ENCODE measurements at places on chromosomes 2 and 18.

DNA sequence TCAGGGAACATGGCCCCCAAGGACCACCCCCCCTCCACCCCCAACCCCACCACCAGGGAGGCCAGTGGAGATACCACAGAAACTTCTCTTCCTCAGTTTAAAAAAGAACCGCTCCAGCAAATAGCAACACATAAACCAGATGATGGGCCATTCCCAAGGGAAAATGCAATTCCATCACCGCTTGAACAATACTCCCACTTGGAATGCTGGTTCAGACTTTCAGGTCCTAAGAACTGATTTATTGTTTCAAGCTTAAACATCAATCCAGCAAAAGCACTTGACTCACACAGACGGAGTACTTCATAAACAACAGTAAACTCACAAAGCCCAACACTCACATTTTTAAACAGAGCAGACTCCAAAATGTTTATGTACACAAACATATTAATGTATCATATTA lies 6.9 kb downstream of the HDAC4 start:
- DNase-seq = peak; percentile 84

GRCh38 chr2:212733273-212733672 lies 194.7 kb upstream of the ERBB4 start:
- DNase-seq = no peak

DNA sequence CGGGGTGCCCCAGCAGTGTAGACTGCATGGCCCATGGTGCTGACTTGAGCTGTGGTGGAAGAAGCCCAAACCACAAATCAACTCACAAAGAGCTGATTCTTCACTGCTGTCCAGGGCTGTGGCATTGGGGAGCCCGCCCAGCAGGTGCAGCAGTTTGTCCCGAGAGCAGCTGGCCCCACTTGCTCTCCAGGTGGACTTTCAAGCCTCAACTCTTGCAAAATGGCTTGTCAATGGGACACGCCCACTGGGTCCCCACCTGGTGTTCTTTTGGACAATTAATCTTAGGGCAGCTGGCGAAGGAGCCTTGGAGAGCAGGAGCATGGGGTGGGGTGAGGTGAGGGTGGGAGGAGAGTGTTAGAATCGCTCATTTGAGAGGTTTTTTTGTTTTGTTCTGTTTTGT lies 117.9 kb downstream of the MYCN start:
- no peak for DNase-seq

- peak; percentile 98 for DNase-seq
These were observed 96.2 kb downstream of the CABLES1 start for GRCh38 chr18:23231340-23232021.

DNA sequence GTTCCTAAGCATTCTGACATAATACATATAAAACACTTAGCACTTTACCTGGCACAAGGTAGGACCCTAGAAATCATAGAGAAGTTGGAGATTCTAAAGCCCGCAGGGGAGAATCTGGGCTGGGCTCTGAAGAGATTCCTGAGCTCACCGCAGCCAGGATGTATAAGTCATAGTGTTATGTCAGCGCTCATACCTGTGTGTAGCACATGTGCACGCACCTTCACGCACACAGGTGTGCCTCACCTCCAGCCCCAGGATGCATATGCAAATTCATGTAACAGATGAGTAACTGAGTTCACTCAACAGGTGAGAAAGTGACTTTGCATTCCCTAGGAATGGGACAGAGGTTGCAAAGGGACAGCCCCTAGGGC lies 7.9 kb upstream of the SDC1 start:
- DNase-seq = no peak

GRCh38 chr2:187453078-187453641 lies 5.1 kb upstream of the CALCRL start:
- peak; percentile 40 for DNase-seq

DNA sequence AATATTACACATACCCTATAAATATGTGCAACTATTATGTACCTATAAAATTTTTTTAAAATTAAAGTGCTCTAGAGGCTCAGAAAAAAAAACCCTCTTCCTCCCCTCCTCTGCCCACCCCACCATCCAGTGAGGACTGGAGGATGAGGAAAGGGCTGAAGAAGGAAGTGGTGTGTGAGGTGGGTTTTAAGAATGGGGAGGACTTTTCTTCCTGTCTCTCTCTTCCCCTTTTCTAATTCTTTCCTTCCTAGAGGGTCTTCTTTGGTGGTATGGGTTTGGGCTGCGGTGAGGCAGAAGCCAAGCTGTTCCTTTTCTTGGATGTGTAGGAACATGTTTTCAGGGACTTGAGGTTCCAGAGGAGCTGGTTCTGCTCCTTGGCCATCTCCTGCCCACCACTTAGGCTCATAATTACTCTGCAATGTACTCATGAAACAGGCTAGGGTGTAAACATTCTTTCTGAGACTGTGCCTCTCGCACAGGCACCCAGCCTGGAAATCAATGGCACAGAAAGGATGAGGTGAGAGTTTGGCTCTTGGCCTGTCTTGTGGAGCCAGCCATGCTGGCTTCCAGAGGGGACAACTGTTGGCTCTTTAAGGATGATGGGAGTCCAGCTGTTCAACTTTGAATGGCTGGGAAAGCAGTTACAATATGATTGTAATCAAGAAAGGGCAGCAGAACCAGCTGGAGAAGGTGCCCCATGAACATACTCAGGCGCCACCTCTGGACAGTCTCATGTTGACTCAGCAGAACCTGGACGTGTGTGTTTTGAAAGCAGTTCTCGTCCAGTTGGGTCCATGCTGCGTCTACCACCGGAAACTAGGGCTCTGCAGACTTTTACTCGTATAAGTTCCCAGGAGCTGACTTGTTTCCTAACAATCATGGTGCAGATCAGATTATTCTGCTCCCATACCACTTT lies 38.3 kb downstream of the IL1RL2 start:
- no peak for DNase-seq

DNA sequence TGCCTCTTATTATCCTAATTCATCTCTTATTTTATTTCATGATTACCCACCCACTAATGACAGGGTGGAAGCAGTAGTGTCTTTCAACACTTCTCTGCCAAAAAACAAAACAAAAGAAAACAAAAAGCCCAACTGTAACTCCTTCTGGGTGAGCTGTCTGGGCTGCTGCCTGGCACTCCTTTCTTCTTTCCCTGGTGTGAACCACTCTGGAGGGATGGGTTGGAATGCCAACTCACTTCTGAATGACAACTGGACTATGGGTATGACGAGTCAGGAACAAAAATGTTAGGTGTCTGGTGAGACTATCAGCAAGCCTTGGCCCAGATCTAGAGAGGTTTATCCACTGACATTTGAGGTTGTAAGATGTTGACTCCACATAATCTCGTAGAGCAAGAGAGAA lies 88.3 kb upstream of the ITGB6 start:
- no peak for DNase-seq

- DNase-seq = no peak
These were observed 7.8 kb downstream of the SOX11 start for GRCh38 chr2:5699963-5700362.

GRCh38 chr2:38907743-38908562 lies 18.3 kb downstream of the ARHGEF33 start:
- peak; percentile 11 for DNase-seq

DNA sequence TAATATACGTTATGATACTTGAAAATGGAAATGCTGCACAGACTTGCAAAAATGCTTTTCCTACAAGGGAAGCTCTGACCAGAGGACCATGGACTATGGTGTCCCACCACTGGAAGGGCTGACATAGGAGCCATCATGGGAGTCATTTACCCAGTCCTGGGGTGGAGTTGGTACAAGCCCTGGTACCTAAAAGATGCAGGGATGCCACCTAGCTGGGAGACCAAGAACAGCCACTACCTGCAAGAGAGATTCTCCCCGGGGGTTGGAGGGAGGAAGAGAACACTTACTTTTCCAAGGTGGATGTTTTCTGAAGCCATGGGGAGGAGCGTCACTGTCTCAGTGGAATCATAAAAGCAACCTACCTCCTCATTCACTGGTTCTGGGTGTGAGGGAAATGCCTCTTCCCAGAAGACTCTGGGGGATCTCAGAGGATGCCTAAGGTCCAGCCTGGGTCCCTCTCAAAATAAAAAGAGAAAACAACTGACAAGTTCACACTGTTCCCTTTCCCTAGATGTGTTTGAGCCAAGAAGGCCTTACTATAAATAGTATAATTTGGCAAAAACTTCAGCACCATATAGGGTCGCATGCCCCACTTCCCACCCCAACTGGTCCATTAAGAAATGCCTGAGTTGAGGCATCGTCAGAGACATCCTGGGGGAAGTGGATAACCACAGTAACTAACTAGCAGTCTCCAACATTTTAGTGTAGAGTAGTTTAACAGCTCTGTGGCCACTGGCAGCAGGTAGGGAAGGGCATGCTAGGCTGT lies 39.9 kb downstream of the REEP1 start:
- DNase-seq = no peak

- DNase-seq = no peak
These were observed 40.1 kb downstream of the MRPL35 start for GRCh38 chr2:86239326-86239725.

- no peak for DNase-seq
These were observed 18.8 kb downstream of the TRIP12 start for GRCh38 chr2:229903037-229903436.
